ENCODE measurements at places on chromosomes 11 and 22. TPM values are rescaled to one million over a fixed set of nuclear protein-coding genes. Genes with fewer than 3 reads are reported as not detected.

Gene FAM181B
- total RNA-seq, result not detected

DNA sequence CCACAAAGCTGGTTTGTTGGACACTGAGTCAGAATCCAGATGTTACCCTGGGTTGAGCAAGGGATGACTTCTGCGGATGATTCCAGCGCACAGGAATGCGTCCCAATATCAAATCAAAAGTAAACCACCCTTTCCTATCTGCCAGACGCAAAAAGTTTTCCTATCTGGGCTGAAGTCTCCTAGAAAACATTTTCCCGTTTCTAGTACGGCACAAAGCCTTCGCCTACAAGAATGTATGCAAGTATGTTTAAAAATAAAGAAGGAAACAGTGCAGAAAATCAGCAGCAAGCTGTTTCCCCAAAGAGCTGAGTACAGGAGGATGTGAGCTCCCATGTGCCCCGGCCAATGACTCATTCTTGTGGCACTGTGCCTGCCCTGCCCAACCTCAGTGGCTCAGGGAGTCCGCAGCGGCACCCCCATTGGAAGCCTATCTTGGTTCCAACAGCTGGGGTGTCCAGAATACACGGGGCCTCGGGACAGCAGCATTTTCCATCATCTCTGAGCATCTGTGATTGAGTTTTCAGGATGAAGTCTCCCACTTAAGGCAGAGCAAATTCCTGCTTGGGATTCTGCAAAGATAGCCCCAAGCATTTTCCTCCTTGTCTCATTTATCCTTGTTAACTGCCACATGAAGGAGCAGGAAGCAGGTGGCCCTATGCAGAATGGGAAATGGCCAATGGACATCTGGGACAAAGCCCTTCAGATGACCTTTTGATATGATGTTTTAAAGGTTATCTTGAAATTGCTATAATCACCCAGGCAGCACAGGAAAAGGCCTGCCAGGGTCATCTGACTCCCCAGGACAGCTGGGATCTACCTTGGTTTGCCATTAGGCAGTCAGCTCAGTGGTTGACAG, 17.5 kb downstream of the KCNJ5 start:
- peak; percentile 45 for DNase-seq

DNA sequence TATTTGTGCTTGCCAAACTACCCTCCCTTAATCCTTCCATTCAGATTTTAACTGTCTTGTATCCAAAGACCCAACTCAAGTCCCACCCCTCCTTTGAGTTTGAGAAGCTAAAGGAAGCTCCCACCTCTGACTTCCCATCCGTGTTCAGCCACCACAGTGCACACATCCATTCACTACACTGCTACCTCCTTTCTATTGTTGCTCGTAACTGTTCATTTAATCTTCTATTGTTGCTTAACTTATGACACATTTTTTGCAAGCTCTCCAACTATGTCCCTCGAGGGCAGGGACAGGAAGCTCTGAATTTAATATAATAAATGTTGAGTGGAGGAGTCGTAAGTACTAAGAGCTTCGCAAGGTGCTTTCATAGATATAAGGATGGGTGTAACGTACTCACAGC, 10.4 kb downstream of the LARGE1 start:
- DNase-seq, result no peak

- DNase-seq, result no peak
Measured at GRCh38 chr11:11910541-11910940, 68.8 kb downstream of the USP47 start.

GRCh38 chr22:20517422-20517821, 10.0 kb downstream of the MED15 start:
- no peak for DNase-seq

All from HCT116 (cell line).